Activated CD4-positive, CD25-positive, alpha-beta regulatory T cell treated with anti-CD3 and anti-CD28 coated beads, Interleukin-2, amount 50 U/mL, for 16 hours (primary cell): ENCODE measurements at places on chromosomes 2 and 18.

DNA sequence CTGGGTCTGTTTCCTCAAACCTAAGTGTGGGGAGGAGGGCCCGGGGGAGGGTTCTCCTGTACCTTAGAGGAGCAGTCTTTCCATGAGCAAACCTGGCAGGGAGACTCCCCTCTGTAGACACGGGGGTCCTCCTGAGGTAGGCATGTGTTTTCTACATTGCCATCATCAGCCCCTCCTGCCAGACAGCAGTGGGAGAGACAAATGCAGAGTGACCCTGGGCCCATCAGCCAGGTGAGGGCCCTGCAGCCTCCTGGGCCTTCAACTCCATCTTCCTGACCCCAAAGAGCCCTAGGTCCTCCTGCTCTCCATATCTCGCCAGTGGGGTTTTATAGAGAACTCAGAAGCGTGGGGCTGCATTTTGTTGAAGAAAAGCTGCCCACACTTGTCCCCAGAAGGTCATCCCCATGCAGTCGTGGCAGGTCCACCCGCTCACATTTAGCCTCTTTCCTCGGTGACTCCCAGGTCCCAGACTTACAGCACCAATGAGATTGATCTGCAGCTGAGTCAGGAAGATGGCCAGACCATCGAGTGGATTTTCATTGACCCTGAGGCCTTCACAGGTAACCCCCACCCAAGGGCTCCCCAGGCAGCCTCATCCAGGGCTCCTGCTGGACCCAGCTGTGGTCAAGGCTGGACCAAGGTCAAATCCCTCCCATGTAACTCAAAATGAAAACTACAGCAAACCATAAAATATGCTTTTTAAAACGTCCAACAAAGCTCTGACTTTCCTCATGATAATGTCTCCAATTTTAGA lies 2.6 kb downstream of the CHRNG start:
- DNase-seq: no peak

GRCh38 chr2:234251326-234252271 lies 201.1 kb downstream of the SPP2 start:
- DNase-seq: no peak

DNA sequence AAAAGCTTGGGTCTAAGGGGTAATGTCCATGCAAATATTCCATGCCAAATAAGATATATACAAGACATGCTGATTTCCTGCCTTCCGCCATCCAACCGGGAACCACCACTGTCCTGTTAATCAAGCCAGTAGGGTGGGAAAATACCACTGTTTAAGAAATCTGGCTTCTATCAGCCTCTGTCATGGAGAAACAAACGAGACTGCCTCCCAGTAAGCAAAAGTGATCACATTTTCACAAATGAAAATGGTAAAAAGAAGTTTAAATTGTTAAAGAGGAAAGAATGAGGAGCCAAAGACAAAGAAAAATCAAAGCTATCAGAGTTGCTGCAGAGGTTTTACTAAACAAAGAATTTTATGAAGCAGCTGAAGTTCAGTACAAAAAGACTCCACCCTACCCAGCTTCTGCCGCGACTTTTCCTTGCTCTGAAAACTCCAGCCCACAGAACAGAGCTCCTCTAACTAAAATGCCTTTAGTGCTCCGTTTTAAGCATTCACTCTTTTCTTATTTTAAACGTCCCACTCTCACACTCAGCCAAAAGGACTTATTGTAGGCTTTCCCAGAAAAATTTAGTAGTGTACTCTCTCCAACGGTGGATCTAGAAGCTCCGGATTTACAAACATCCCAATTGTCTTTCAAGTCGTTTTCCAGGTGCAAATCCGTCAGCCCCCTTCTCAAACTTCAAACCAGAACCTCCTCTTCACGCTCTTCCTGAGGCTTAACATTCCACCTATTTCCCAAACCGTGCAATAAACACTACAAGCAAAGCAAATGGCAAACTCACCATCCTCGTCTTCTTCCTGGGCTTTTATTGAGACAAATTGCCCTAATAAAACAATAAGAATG lies 613 bp downstream of the COL5A2 start:
- no peak for DNase-seq

- no peak for DNase-seq
These were observed 19.0 kb downstream of the USP39 start for GRCh38 chr2:85635011-85635410.

- DNase-seq: no peak
These were observed 105.9 kb upstream of the NYAP2 start for GRCh38 chr2:225293638-225294037.

DNA sequence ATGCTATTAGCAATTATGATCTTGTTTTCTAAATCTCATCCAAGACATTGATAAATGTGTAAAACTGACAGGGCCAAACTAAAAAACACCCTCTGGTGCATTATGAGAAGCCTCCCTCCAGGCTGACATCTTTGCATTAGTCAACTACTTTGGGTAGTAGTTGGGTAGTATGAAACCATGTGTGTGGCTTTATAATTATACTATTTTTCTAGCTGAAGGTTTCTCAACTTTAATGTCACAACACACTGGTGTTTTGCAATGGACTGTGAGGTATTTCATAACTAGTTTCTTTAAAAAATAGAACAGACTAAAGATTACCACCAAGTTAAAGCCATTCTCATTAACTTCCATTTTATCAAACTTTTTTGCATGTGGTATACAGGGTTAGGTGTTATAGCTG lies 73.1 kb upstream of the RBMS1 start:
- DNase-seq: no peak

DNA sequence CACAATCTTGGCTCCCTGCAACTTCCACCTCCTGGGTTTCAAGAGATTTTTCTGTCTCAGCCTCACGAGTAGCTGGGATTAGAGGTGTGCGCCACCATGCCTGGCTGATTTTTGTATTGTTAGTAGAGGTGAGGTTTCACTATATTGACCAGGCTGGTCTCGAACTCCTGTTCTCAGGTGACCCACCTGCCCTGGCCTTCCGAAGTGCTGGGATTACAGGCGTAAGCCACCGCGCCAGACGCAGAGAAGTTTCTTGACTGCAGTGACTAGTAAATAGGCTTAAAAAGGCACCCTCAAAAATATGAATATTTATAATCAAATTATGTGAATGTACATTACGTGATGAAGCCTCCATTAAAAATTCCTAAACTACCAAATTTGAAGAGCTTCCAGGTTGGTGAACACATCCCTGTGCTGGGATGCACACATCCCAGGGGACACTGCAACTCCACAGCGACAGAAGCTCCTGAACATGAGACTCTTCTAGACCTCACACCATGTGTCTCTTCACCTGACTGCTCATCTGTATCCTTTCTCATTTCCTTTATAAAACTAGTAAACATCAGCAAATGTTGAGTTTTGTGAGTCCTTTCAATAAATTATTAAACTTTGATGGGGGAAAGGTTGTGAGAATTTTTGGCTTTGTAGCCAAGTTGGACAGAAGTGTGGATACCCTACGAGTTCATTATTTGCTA lies 203.3 kb upstream of the SPOPL start:
- no peak for DNase-seq

DNA sequence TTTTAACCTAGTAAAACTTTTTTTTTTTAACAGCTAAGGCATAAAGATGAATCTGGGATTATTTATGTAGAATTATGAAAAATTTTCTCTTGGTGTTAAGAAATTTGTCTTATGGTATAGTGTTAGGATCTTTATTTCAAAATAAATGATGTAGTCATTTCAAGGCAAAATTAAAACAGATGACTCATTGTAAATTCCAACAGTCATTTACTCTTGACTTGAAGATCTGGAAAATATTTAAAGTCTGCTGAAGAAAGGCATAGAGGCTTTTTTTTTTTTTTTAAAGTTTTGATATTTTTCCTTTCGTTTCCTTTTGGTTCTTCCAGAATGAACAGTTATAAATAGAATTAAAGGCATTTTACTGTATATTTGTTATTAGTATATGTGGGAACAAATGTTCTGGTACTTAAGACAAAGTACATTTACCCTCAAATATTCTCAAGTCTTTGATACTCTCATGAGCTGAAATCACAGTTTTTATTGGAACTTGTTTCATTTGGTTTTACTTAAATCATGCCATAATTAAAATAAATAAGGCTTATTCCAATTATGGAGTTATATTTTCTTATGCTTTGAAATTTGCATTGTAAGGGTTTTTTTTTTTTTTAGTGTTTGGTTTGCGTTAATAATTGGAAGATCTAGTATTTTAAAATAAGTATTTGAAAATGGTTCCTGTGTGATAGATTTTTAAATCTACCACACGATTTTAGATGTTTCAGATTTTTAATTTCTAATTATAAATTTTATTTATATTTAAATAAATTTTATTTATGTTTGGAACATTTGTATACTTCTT lies 29.9 kb downstream of the GLS start:
- no peak for DNase-seq

DNA sequence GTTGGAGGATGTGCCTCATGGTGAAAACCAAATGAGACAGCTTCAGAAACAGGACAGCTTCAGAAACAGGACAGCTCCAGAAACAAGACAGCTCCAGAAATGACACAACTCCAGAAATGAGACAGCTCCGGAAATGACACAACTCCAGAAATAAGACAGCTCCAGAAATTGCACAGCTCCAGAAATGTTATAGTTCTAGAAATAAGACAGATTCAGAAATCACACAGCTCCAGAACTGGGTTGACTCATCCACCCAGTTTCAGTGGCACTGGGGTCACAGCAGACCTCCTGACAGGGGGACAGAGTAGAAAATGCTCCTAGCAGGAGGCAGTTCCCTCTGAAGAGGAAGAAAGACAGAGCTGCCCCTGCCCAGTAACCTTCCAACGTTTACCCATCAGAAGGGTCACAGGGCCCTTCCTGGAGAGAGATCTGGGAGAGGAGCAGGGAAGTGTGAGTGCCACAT lies 26.9 kb upstream of the COL6A3 start:
- DNase-seq: no peak

GRCh38 chr2:128628996-128629395 lies 310.3 kb upstream of the HS6ST1 start:
- no peak for DNase-seq
